ENCODE measurements at places on chromosomes 1 and 21.
A peak's percentile ranks its signal among the peaks of the same experiment; 100 is the strongest.

DNA sequence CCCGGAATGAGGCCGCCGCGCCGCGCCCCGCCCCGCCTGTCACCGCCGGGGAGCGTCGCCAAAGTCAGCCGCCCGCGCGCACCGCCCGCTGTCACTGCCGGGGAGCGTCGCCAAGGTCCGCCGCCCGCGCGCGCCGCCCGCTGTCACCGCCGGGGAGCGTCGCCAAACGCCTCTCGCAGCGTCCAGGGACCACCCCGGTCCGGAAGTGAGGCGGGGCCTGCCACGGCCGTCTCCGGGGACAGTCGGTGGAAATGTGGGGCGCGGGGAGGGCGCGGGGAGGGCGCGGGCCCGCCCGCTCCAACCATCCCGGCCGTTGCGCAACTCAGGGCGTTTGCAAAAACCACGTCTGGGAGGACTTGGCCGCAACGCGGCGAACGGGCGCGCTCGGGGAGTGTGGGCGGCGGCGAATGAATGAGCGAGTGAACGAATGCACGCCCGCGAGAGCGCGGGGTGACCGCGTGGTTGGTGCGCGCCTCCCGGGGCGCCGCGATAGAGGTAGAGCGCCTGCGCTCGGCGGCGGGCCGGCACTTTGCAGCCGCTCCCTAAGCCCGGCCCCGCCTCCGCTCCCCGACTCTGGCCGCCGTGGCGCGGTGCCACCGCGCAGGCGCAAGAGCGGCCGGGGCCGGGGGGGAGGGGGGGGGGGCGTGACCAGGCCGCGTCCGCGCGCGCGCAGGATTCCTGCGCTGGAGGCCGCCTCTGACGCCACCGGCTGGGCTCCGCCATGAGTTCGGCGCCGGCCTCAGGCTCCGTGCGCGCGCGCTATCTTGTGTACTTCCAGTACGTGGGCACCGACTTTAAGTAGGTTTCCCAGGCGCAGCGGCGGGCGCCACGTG is at the start of the genes ACAP3 and PUSL1:
Gene ACAP3 (minus strand): TSS at position 8 of the 833 bp plus-strand sequence. CDS start 115 bp downstream, outside the sequence.
Gene PUSL1 (plus strand): TSS at position 675 of the 833 bp plus-strand sequence. CDS start 47 bp downstream, at position 722.
- DNase-seq = peak; percentile 89

GRCh38 chr1:54542962-54543539 is 5.0 kb upstream of the ACOT11 start:
- no peak for DNase-seq

DNA sequence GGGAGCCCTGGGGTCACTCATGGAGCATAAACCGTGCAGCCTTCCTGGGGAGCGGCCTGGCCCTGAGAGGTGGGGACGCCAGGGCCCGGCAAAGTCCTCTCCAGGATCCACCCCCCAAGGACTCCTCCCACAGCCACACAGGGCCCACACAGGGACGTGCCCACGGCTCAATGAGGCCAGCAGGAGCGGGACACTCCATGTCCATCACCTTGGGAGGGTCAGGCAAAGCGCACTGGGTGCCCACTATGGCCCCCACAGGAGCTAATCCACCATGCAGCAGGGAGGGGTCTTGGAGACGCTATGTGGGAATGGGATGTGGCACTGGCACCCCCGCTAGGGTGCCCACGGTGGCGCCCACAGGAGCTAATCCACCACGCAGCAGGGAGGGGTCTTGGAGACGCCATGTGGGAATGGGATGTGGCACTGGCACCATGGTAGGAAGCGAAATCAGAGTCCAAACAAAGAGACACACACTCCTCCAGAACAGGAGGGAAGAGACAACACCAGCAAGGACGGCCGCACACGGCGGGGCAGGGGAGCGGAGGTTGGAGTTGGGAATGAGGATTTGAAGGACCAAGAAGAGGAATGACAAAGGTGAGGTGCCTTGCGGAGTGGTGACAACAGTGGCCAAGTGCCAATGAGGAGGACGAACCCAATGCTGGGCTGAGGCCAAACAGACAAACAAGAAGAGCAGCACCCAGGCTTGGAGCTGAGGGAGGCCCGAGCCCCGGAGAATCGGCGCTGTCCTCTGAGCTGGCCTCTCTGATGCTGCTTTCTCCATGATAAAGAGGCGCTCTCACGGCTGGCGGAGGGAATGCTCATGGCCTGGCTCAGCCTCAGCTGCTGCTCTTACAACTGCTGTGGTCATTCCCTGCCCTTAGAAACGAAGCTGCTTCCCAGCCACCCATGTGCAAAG is 18.1 kb upstream of the SLC19A1 start:
- no peak for DNase-seq

DNA sequence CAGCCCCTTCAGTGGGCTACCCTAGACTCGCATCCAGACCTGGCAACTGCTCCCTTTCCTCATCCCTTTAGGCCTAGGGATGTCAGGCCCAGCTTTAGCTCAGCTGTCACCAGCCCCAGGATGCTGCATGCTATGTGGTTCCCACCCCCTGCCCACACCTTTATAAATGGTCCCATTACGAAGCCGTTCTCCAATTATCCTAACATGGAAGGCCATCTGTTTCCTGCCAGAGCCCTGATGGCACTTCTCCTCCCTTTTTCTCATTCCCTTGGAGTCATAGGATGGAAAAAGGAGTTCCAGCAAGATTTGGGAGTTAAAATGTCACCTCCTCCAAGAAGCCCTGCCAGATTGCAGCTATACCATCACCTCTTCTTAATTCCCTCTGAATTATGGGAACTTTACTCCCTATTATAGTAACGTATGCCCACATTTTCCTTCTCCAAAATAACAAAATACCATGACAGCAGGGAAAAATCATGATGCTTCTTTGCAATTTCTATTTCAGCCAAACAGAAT is 205.0 kb upstream of the GRIK3 start:
- DNase-seq = no peak

DNA sequence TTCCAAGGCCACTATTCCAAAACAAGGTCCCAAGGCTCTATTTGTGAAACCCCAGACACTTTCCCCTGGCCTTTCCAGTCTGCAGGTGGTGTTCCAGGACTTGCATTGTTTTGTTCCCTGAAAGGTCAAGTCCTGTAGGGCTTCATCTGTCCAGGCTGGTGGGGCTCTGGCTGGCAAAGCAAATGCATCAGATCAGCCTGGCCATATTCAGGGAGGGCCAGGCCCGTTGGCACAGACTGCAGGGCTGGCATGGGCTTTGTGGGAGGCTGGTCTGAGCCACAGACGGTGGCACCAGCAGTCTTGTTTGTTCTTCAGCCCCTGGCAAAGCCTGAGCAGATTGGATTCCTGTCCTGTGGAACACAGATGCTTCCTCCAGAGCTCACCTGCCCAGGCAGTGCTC is 93.0 kb downstream of the SPATA46 start:
- DNase-seq = no peak

- DNase-seq = no peak
Measured at GRCh38 chr1:172672720-172673119, 13.8 kb downstream of the FASLG start.

- DNase-seq = no peak
Measured at GRCh38 chr1:246179401-246179800, 327.7 kb downstream of the SMYD3 start.

GRCh38 chr1:246724731-246725095 is 504 bp downstream of the SCCPDH start:
- DNase-seq = no peak

DNA sequence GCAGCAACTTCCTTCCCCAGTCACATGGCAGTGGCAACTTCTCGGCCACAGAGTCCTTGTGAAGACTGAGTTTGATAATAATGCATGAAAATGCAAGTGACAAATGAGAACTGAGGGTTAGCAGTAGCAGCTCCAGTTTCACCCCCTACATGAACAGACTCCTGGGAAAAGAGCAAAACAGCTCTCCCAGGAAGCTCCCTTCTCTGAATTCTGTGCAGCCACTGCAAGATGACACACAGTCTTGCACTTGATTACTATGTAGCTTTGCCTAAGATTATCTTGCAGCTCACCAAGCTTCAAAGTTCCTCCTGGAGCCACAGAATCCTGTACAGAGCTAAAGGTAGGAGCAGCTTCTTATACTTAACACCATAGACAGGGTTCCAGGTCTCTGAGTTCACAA is 4.7 kb downstream of the PGBD5 start:
- DNase-seq = no peak

- no peak for DNase-seq
Measured at GRCh38 chr1:167905182-167905581, 8.8 kb downstream of the ADCY10 start.

DNA sequence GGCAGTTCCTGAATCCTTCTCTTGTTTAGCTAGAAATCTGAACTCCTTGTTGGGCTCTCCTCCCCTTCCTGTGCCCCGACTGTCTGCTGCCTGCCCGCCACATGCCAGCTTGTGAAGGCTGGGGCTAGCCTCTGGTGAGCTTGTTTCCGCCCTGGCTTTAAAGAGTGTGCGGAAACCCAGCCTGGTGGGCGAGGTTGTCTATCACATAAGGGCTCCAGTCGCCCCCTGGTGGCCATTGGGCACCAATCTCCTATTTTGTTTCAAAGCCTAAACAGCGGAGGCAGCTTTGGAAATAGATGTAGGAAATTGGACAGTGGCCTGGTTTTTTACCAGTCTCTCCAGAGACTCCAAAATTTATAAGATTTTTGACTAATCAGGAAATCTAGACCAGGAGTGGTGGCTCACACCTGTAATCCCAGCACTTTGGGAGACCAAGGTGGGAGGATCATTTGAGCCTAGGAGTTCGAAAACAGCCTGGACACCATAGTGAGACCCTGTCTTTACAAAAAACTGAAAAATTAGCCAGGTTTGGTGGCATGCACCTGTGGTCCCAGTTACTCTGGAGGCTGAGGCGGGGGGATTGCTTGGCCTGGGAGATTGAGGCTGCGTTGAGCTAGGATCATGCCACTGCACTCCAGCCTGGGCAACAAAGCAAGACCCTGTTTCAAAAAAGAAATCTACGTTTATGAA is 9.8 kb downstream of the ATP8B2 start:
- DNase-seq = peak; percentile 87

- DNase-seq = no peak
Measured at GRCh38 chr1:84842748-84843231, 50.2 kb downstream of the LPAR3 start.

GRCh38 chr1:12472798-12473551 is 145.0 kb downstream of the DHRS3 start:
- peak; percentile 28 for DNase-seq

GRCh38 chr1:90781534-90781933 is 64.4 kb upstream of the BARHL2 start:
- DNase-seq = no peak

- DNase-seq = no peak
Measured at GRCh38 chr1:103461161-103462105, 64.1 kb upstream of the RNPC3 start.

DNA sequence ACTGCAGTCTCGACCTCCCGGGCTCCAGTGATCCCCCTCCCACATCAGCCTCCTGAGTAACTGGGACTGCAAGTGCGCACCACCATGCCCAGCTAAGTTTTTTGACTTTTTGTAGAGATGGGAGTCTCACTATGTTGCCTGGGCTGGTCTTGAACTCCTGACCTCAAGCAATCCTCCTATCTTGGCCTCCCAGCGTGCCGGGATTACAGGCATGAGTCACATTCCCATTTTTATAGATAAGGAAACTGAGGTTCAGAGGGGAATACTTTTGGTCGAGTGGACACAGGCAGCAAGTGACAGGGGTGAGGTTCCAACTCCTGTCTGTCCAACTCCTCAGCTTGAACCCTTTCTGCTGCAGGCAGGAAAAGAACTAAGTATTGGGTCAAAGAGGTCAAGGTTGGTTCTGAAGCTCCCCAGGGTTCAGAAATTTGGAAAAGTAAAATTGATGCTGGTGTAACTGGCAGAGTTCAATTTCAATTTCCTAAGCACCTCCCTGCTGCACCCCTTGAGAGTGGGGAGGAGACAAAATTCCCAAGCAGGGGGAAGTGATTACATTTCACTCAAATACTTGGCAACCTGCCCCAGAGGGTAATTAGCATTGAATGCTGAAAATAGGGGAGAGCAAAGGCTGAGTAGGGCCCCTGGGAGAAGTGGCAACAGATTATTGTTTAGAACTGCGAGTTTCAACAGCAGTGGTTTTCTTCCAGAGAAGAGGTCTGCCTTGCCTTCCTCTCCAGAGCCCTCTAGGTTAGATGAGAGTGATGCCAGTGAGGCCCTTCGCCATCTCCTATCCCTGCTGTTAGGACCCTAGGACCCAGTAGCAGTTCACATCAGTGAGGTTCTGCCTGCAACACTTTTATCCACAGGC is 17.5 kb upstream of the ALPL start:
- DNase-seq = no peak

DNA sequence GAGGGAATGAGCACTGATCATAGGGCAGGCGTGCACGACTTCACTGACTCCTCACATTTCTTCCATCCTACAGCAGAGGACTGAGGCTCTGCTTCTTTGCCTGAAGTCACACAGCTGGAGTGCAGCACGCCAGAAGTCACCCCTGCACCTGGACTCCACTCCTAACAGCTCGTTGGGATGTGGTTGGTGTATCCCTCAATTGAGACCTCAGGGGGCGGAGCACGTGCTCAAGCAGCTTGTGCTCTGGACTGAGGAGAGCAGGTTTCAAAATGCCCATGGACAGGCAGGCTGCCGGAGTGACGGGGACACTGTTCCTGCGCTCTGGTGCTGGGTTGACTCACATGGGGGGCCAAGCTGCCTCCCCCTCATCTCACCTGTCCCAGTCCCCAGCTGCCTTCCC is 13.9 kb downstream of the CHIT1 start:
- DNase-seq = no peak

- no peak for DNase-seq
Measured at GRCh38 chr1:232139444-232139843, 490.5 kb downstream of the SIPA1L2 start.

DNA sequence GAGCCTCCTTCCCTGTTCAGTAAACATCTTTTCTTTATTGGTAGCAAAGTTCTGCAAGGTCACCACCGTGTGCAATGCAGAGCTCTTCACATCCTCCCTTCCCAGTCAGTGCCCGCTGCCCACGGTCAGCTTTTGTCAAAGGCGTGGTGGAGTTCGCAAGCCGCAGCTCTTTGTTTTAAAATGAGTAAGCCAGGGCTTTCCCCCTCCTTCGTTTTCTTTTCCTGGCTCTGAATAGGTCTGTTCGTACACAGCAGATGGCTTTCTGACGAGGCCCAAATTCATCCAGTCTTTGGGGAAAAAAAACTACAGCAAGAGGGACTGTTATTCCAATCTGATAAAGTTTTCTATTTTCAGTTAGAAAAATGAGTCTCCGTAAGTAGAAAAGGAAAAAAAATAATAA is 153.2 kb downstream of the LRIG2 start:
- no peak for DNase-seq

DNA sequence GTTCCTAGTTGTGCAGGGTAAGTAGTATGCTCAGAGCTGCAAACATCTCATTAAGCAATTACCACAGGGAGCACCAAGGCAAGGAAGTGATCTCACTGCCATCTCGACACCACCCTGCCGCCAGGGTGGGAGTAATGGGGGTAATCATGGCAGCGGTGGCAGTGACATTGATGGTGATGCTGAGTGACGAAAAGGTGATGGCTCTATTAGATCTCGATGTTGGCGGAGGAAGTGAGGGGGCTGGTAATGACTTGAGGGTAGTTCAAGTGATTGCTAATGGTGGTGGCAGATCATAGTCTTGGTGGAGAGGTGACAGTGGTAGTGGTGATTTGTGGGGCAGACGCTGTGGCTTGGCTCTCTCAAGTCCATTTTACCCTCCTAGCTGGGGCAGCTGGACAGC is 25.4 kb upstream of the TENT5B start:
- no peak for DNase-seq

GRCh38 chr1:91759076-91759475 is 126.9 kb downstream of the TGFBR3 start:
- no peak for DNase-seq

GRCh38 chr1:183096894-183097293 is 73.7 kb downstream of the LAMC1 start:
- no peak for DNase-seq

Measured in activated naive CD4-positive, alpha-beta T cell (primary cell).